OCI-LY7 (cell line): ENCODE measurements at places on chromosomes 5 and 9.

DNA sequence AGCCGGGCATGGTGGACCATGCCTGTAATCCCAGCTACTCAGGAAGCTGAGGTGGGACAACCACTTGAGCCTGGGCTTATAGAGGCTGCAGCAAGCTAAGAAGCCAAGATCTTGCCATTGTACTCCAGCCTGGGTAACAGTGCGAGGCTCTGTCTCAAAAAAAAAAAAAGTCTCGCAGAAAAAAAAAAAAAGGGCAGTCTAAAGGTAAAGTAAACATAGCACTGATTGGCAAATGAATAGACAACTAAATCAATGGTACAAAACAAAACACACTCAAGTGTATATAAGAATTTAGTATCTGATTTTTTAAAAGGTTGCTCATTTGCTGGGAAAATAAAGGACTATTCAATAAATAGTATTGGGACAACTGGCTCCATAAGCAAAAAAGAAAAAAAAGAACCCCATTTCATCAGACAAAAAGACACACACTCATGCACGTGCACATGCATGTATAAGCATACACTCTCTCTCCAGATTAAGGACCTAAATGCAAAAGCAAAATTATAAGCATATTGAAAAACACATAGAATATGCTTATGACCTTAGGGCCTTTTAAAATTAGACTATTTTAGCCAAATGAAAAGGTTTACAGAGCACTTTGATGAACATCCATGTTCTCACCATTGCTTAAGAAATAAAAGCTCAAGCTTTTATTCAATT, 5.7 kb downstream of the IL6ST start:
- DNase-seq = no peak

DNA sequence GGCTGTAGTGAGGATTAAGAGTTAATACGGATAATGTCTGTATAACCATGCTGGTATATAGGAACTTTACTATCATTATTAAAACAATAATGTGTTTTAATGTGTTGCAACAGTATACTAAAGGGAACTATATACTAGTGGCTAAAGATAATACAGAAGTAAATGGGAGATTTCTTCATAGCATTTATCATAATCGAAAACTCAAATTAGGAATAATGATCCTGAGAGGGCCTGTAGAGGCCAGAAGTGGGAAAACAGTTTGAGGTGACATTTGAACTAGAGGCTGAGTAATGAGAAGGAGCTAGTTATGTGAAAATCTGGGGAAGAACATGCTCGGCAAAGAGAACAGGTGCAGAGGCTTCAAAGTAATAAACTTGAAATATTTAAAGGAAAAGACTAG, 2.9 kb downstream of the TCERG1 start:
- DNase-seq = no peak

GRCh38 chr5:163887854-163888253, 382.4 kb downstream of the MAT2B start:
- no peak for DNase-seq

- no peak for DNase-seq
Measured at GRCh38 chr5:178308541-178309092, 76.0 kb upstream of the PHYKPL start.

GRCh38 chr5:57137401-57137800, 36.5 kb upstream of the GPBP1 start:
- DNase-seq = no peak

- DNase-seq = no peak
Measured at GRCh38 chr9:34665067-34665380, 2.6 kb upstream of the CCL27 start.
